ENCODE measurements at places on chromosomes 12 and 14.

DNA sequence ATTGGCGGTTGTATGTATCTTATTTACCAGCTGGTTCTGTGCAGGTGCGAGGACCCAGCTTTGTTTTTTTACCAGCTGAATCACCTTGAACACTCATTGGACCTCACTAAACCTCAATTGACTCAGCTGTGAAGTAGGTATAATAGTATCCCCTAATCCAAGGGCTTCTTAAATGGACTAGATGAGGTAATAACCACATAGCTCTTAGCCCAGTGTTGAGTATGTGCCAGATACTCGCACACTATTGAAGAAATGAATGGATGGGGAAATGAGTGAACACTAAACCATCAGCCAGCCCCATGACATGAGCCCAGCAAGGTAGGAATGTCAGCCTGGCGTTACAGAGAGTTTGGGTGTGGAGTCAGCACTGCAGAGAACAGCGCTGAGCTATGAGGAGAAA is 79.7 kb downstream of the RIMBP2 start:
- no peak for DNase-seq

DNA sequence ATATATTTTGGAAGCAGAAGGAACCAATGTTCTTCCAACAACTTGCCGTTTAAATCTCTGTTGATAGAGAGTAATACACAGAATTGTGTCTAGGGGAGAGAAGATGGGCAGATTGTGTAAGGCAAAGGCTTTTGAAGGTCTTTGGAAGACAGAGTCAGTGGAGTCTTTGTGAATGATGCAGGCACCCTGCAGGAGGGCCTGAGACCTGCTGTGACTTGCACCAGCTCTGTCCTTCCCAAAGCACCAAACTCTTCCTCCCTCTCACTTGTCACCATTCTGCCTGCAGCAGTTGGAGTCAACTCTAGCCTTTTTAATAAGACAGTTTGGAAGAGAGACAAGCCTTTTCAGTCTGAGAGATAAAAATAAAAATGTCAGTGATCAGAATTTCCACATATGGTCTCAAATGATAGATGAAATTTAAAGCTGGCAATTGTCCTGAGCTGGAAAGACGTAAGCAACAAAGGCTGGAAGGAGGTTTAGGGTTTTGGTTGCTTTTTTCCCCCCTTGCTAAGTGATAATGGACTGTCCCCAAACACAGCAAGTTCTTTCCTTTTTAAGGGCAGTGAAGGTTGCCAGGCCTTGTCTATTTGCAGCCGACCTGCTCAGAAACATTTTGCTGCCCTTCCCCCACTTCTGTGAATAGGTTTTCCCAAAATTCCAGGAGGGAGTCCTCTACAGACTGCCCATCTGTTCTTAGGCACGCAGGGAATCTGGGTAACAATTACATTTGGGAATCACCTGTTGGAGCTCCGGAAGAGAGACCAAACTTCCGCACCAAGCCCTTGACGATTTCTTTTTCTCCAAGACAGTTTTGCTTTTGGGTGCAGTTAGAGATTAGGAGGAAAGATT is 103.0 kb upstream of the NTF3 start:
- no peak for DNase-seq

DNA sequence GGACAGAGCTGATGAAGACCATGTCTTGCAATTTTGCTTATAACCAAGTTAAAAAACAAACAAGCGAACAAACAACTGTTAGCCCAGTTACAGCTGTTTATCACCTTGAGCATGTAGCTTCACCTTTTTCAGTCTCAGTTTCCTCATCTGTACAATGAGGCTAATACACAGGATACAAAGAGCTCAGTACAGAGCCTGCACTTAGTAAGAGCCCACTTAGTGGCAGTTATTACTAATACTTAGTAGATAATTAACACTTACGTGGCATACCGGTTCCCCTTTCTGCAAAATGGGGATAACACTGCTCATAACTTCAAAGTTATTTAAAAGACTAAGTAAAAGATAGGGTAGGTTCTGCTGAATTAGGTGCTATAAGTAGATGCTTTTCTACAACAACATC is 228.0 kb downstream of the MON2 start:
- no peak for DNase-seq

GRCh38 chr12:52659395-52659794 is 7.4 kb upstream of the KRT2 start:
- no peak for DNase-seq

DNA sequence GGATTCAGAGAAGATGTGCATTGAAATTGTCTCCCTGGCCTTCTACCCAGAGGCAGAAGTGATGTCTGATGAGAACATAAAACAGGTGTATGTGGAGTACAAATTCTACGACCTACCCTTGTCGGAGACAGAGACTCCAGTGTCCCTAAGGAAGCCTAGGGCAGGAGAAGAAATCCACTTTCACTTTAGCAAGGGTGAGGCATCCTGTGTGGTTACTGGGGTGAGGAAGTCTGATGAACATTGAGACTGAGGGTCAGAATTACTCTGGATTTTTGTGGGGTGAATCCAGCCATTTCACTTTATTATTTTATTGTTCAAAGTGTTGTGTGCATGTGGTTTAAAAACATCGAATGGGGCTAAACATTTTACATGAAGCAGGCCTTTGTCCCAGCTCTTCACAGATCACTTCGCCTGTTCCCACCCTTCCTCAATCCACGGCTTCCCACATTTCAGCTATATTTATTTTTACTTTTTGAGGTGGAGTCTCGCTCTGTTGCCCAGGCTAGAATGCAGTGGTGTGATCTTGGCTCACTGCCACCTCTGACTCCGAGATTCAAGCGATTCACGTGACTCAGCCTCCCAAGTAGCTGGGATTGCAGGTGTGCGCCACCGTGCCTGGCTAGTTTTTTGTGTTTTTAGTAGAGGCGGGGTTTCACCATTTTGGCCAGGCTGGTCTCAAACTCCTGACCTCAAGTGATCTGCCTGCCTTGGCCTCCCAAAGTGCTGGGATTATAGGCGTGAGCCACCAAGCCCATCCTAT is 40.6 kb downstream of the SUPT16H start:
- no peak for DNase-seq

DNA sequence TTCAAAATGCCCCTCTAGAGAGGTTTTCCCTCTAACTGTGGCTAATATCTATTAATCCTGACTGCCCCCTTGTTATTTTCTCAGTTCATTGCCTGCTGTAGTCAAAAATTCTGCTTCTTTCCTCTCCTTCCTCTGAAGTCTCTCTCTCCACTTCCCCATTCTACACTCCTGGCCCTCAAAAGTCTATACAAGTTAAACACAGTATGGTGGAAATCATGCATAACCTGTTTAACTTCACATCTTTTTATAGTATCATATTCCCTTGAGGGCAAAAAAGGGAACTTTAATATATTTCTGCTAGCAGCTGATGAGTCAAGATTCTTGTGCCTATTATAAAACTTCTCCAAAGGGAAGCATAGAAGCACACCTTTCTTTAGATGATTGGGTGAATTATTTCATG is 16.7 kb downstream of the GRIP1 start:
- no peak for DNase-seq

- no peak for DNase-seq
Observed at GRCh38 chr12:113154351-113154973, 4.9 kb downstream of the CFAP73 start.
